H1 (cell line): ENCODE measurements at places on chromosomes 13 and 19. TPM values are rescaled to one million over a fixed set of nuclear protein-coding genes. Genes with fewer than 3 reads are reported as not detected.

- H3K27me3 ChIP-seq, result no peaks in the 10 kb centered on the region
- DNase-seq, result no peak
- no peak overlapping the region for H3K27ac ChIP-seq
- H3K36me3 ChIP-seq, result no peaks in the 10 kb centered on the region
- no peak overlapping the region for H3K4me3 ChIP-seq
These were observed 18.4 kb upstream of the KPNA3 start for GRCh38 chr13:49810567-49811526.

- no peaks in the 10 kb centered on the region for H3K4me1 ChIP-seq
- H3K27ac ChIP-seq, result no peak overlapping the region
- H3K36me3 ChIP-seq, result no peaks in the 10 kb centered on the region
- no peak overlapping the region for H3K4me3 ChIP-seq
- DNase-seq, result no peak
These were observed 84.4 kb downstream of the DNAJC15 start for GRCh38 chr13:43107780-43108179.

- H3K27ac ChIP-seq, result no peak overlapping the region
- H3K27me3 ChIP-seq, result no peaks in the 10 kb centered on the region; the same call in 1 of the 2 replicates
- no peak for DNase-seq
- H3K36me3 ChIP-seq, result no peaks in the 10 kb centered on the region
These were observed 8.4 kb upstream of the VSTM2B start for GRCh38 chr19:29517412-29517811.

The INSR gene
- total RNA-seq, result 48.7 and 51.0 TPM in 2 replicates

GRCh38 chr19:55681131-55682092 lies 6.4 kb downstream of the EPN1 start:
- no peaks in the 10 kb centered on the region for H3K27me3 ChIP-seq
- no peak overlapping the region for H3K27ac ChIP-seq
- no peak overlapping the region for H3K4me3 ChIP-seq
- DNase-seq, result no peak
- no peaks in the 10 kb centered on the region for H3K4me1 ChIP-seq

The RYR1 gene
- total RNA-seq, result 10.7 and 11.8 TPM in 2 replicates

DNA sequence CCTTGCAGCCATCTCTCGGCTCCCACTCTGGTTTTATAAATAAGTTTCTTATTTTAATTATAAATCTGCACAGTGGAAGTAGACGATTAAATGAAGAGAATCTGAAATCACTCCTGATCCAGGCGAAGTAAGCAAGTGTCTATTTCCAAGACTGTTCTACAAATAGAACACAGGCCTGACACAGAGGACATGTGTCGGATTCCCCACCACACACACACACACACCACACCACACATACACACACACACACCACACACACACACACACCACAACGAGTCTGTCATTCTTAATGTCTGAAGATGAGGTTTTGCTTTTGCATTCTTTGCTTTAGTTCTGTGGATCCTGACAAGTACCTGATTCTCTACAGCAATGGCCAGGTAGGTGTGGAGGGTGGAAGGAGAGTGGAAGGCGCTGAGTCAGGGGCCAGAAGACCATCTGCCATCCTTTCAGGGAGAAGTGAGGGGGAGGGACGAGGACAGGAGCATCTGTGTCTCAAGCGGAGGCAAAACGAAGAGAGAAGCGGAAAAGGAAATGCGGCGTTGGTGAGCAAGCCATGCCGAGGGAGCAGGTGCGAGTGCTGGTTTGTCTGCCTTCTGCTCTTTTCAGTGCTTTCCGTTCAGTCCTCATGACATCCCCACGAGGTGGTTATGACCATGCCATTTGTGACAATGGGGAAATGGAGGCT lies 110.2 kb downstream of the TEX26 start:
- no peaks in the 10 kb centered on the region for H3K4me1 ChIP-seq
- DNase-seq, result no peak
- H3K4me3 ChIP-seq, result no peak overlapping the region
- H3K27me3 ChIP-seq, result no peaks in the 10 kb centered on the region
- no peak overlapping the region for H3K27ac ChIP-seq
- H3K36me3 ChIP-seq, result no peaks in the 10 kb centered on the region

The LRRC25 gene
- 0.20 and 0.23 TPM in 2 replicates for total RNA-seq

GRCh38 chr19:57053401-57053800 lies 66.4 kb upstream of the USP29 start:
- H3K27ac ChIP-seq, result no peak overlapping the region
- H3K4me3 ChIP-seq, result no peak overlapping the region
- H3K4me1 ChIP-seq, result no peaks in the 10 kb centered on the region
- no peak for DNase-seq
- no peaks in the 10 kb centered on the region for H3K27me3 ChIP-seq

- H3K27me3 ChIP-seq, result no peaks in the 10 kb centered on the region
- no peaks in the 10 kb centered on the region for H3K4me1 ChIP-seq
- no peaks in the 10 kb centered on the region for H3K36me3 ChIP-seq
These were observed 14.0 kb upstream of the TBC1D4 start for GRCh38 chr13:75495938-75496337.
